Activated CD8-positive, alpha-beta memory T cell treated with anti-CD3 and anti-CD28 coated beads for 24 hours (primary cell): ENCODE measurements at places on chromosomes 2 and 18.

- no peak for DNase-seq
These were observed 61.8 kb upstream of the GPR45 start for GRCh38 chr2:105179469-105180372.

GRCh38 chr18:7937268-7937667 is 370.2 kb downstream of the PTPRM start:
- DNase-seq = no peak

GRCh38 chr2:30865243-30865642 is 58.0 kb upstream of the CAPN13 start:
- DNase-seq = no peak

DNA sequence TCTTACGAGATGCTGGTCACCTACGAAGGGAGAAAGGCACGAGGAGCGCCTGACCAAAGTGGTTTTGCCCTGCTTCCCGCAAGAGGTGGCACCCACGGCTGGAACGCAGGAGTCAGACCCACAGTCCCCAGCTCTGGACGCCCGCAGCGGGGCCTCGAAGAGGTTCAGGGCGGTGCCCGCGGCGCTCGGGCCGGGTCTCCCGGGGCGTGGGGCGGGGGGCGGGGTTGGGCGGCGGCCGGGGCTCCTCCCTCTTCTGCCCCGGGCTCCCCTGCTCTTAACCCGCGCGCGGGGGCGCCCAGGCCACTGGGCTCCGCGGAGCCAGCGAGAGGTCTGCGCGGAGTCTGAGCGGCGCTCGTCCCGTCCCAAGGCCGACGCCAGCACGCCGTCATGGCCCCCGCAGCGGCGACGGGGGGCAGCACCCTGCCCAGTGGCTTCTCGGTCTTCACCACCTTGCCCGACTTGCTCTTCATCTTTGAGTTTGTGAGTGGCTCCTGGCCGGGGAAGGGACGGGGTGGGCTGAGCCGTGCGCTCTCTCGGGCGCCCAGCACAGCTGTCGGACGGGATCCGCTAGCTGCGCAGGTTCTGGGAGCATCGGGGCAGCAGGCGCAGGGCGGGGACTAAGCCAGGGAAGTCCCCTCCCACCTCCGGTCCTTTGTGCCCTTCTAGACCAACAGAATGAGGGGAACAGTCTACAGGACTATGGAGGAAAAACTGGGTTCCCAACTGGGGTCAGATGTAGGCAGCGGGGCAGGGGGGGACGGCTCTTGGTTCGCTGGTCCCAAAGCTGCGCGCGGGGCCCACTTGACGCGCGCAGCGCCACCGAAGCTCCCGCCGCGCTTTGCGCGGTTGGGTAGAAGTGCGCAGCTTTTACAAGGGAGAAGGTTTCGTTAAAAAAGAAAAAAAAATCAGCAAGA is at the start of gene MAL:
MAL (plus strand) TSS at position 303 of the 914 bp plus-strand sequence; CDS start at position 388, 85 bp downstream.
- DNase-seq = peak; percentile 85

GRCh38 chr18:2654928-2655177 is 673 bp upstream of the SMCHD1 start:
- DNase-seq = no peak

DNA sequence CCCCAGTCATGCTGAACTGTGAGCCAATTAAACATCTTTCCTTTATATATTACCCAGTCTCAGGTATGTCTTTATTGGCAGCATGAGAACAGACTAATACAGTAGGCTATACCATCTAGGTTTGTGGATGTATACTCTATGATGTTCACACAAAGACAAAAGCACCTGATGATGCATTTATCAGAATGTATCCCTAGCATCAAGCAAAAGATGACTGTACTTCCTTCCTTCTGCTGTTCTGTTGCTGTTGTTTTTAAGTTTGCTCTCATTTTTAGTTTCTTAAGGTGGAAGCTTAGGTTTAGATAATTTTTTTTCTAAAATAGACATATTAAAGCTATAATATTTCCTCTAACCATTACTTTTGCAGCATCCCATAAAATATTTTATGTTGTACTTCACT is 12.4 kb downstream of the ZSCAN30 start:
- no peak for DNase-seq

DNA sequence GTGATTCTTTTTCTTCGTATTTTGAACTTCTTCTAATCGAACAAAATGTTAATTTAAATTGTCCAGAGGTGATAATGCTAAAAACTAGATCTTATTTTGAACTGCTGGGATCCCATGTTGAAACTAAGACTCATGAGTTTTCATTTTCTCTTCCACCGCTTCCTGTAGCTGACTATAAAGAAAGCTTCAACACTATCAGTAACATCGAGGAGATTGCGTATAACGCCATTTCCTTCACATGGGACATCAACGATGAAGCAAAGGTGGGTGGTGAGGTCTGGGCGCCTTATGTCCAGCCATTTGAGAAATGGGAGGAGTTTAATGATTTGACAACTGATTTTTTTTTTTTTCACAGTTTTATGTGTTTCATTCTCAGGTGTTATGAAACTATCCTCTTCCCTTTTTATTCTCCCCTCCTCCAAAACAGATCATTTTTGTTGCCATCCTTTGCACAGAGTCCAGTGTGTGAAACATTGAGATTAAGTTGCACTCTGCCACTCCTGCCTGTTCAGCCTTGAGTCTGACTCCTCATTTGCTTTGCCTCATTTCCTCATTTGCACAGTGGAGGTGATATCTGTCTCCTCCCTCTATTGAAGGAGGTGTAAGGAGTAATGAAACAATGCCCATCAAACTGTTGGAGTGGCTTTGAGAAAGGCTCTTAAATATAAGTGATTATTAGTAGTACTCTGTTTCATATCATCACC is 13.8 kb downstream of the GRHL1 start:
- no peak for DNase-seq

GRCh38 chr2:98123286-98123685 is 36.3 kb downstream of the VWA3B start:
- no peak for DNase-seq

DNA sequence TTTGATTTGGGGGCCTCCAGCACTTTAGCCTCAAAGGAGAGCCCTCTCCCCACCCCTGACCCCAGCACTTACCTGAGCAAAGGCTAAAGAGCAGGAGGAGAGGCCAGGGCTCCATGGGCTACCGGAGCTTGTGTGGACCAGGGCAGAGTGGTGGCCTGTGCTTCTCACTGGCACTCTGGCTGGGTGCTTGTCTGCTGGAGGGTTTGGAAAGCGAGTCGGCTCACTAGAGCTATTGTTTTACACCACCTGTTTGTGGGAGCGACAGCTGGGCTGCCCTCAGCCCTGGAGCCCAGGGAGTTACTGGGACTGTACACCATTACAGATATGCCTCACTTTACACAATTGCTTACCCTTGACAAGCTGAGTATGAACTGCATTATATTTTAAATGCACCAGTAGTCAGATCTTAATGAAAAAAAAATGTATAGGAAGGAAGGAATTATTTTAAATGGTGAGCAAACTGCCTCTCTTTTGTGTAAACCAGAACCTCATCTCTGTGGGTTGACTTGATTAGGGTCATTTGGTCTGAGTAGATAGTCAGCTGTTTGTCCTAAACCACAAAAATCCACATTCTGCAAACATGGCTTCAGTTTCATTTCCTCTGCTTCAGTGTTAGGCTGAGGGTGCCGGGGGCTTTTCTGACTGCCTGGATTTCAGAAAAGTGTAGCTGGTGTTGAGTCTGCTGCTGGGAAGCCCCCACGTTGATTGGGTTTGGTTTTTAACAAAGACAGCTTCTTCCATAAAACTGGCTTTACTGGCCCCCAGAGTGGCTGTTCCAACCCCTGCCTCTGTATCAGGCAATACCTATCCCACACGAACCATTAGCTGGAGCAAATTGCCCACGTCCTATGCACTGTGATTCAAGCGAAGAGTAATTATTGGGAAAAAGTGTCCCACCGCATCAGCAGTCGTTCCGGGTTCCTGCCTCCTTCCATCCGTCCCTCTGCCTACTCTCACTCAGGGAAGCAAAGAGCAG is at the start of gene CHRNA1:
CHRNA1 (minus strand) TSS at position 193 of the 976 bp plus-strand sequence; CDS start at position 115, 78 bp downstream.
- peak; percentile 37 for DNase-seq

- no peak for DNase-seq
These were observed 14.6 kb upstream of the KIDINS220 start for GRCh38 chr2:8851811-8852560.

GRCh38 chr18:21331065-21331464 is 89.0 kb downstream of the GREB1L start:
- DNase-seq = no peak

DNA sequence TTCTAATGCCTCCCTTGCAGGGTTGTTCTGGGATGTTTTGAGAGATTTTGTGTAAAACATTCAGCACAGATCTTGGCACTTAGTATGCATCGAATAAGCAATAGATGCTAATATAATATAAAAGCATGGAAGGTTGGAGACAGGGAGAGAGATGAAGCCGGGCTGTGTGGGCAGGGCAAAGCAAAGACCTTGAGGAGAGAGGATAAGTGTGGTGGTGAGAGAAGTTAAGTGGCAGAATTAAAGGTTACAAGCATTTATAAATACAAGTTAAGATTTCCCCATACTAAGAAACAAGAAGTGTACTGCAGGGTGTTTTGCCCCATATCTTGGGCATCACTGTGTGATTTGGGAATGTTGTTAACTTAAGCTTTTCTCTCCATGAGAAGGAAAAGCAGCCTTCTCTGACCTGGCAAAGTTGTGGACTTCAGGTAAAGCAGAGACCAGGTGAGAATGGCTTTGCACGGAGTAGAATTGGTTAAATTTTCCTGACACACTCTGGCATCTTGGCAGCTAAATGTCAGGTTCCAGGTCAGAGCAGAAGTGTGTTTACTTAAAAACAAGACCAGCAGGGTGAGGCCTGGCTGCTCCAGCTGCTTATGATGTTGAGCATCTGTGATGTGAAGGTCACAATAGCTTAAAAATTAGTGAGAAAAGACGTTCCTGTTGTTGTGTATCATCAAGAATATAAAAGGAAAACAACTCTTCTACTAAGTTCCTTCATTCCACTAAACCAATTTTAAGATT is 288.5 kb upstream of the HNMT start:
- no peak for DNase-seq

GRCh38 chr2:47528874-47529273 is 125.9 kb downstream of the MSH2 start:
- no peak for DNase-seq

- DNase-seq = no peak
These were observed 1523.7 kb upstream of the ACVR2A start for GRCh38 chr2:146321175-146321574.

- DNase-seq = no peak
These were observed 38.8 kb downstream of the PPP4R1 start for GRCh38 chr18:9575558-9575957.

GRCh38 chr18:79797518-79798345 is at the start of gene KCNG2:
Gene KCNG2, plus strand, starts transcription at chr18:79797938. Its CDS starts 65,730 bp downstream, at chr18:79863668.
- peak; percentile 63 for DNase-seq

DNA sequence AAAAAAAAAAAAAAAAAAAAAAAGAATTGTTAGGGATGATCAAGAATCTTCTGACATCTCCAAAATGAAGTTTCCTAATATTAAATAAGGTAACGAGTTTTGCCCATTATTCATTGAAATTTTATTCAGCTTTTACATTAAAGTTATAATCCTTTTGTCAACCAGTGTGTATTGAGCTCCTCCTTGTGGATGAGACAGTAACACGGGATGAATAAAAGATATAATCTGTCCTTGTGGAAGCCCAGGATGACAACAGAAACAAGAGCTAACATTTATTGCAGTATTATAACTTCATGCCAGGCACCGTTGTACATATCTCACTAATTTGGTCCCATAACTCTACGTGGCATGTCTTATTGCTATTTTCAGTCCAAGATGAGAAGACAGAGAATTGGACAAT is 33.4 kb upstream of the SERPINB7 start:
- DNase-seq = no peak
